ENCODE measurements at places on chromosomes 6 and 20. TPM values are rescaled to one million over a fixed set of nuclear protein-coding genes. Genes with fewer than 3 reads are reported as not detected.

DNA sequence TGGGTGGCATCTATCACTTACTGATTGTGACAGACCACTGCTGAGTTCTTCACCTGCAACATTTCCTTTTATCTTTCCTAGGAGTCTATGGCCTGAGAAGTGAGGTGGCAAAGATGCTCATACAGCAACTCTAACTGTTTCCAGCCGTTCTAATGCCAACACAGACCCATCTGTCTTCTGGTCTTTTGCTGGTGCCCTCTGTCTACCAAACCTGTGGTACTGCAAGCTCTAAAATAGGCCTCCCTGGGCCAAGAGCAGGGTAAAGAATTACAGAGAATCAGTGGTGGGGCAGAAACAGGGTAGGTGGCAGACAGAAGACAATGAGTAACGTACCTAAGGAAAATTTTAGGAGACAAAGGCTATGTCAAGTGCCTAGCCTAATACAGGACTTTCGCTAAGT lies 611.0 kb upstream of the FLRT3 start:
- DNase-seq = no peak

Gene PCIF1
- total RNA-seq = 29.2 TPM

DNA sequence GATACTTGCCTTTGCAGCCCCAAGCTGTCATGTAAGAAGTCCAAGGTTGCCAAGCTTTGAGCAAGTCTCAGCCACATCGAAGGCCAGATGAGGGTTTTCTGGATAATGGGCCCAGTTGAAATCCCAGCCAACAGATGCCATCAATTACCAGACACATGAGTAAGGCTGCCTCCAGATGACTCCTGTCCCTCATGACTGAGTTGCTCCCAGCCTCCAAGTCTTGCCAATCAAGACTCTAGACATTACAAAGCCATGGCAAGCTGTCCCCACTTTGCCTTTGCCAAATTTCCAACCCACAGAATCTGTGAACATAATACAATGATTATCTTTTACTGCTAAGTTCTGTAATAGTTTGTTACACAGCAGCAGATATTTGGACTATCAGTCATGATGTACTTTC lies 76.8 kb upstream of the ARMC2 start:
- DNase-seq = no peak

GRCh38 chr6:90336388-90336947 lies 39.8 kb upstream of the BACH2 start:
- no peak for DNase-seq

Gene OR2H2
- total RNA-seq = not detected

DNA sequence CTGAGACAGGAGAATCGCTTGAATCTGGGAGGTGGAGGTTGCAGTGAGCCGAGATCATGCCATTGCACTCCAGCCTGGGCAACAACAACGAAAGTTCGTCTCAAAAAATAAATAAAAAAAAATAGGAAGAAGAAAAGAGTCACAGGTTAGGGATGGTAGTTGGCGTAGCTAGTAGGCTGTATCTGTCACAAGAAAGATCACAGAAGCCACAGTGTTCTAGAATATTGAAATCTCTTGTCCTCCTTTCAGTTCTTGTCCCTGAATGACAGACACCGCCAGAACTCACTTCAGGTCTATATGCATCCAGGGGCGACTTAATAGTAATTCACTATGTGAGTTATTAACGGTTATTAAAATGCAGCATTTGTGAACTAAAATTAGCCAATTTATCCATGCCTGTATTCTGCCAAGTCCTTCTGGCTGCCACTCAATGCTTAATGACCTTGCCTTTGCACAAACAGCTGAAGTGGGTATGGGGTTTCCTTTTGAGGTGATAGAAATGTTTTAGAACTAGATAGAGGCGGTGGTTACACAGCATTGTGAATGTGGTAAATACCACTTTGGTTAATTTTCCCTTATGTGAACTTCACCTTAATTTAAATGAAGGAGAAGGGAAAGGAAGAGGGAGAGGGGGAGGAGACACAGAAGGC lies 41.3 kb upstream of the ZMYND8 start:
- no peak for DNase-seq

Gene UBE2C
- total RNA-seq = 133 TPM

Gene JPH2
- not detected for total RNA-seq
